ENCODE measurements at places on chromosomes 2 and 18.

DNA sequence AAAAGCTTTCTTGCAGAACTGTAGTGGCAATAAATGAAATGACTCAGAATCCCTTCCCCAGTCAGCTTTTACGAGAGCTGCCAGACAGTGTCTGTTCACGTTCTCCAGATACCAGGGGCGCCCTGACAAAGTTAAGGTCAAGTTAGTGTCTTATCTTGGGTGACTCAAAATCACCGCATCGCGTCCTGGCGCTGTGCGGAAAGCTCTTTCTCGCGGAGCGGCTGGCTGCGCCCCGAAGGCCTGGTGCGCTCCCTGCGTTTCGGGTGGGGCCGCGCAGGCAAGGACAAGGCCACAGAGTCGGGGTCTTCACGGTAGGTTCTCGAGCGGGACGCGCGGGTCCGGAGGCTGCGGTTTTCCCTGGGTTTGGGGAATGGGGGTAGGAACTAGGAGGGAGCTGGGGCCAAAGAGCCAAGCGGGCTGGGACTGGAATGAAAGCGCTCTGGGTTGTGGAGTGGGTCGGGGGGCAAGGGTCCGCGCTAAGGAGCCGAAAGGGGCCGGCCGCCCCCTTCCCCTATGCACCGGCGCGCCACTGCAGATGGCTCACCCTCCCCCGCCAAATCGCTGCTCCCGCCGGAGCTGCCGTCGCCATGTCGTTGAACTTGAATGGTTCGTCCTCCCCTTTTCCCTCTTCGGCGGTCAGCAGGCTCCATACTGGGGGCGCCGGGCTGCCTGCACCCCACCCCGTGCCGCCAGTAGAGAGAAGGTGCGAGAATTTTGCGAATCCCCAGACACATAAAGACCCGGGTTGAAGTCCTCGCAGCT lies 2.6 kb upstream of the HOXD11 start:
- no peak for DNase-seq

GRCh38 chr18:58491113-58491696 lies 137.7 kb downstream of the ALPK2 start:
- DNase-seq = no peak

- no peak for DNase-seq
These were observed 1624.1 kb upstream of the ZEB2 start for GRCh38 chr2:146143971-146144370.

DNA sequence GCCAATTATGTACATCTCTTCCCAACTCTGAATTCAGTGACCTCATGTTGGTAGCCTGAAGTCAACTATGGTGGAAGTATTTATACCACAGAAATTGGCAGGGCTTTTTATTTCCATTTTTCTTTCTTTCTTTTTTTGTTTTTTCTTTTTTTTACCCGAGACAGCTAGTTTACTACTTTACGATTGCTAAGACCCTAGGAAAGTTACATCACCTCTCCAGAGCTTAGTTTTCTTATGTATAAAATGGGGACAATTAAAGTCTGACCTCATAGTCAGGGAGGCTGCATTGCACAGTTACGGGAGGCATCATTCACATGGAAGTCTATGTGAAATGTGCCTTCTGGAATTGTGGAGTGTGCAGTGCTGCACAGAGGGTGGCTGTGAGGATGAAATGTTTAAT lies 194.3 kb downstream of the MTX2 start:
- no peak for DNase-seq

- no peak for DNase-seq
These were observed 52.3 kb upstream of the ST8SIA5 start for GRCh38 chr18:46809145-46809544.

DNA sequence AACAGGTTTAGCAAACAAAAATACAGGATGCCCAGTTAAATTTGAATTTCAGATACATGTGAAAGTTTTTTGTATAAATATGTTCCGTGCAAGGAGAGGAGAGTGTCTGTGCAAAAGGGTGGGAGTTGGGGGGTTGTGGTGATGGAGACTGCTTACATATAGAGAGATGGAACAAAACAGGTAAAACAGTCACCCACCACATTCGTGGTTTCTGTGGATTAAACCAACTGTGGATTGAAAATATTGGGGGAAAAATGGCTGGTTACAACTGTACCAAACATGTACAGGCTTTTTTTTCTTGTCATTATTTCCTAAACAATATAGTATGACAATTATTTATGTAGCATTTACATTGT lies 245.7 kb downstream of the TNS1 start:
- DNase-seq = no peak

Data from C1 segment of cervical spinal cord (tissue), 14 donors.